HS-27A (cell line): ENCODE measurements at places on chromosomes 7 and 10.

- DNase-seq = no peak
These were observed 59.6 kb downstream of the RUNDC3B start for GRCh38 chr7:87687653-87688254.

- no peak for DNase-seq
These were observed at the start of gene DKK1 for GRCh38 chr10:52313933-52314821. Gene DKK1 (plus strand): TSS chr10:52314281. CDS start chr10:52314435, 154 bp downstream.

GRCh38 chr10:13816195-13816925 lies 229.6 kb downstream of the PRPF18 start:
- no peak for DNase-seq

DNA sequence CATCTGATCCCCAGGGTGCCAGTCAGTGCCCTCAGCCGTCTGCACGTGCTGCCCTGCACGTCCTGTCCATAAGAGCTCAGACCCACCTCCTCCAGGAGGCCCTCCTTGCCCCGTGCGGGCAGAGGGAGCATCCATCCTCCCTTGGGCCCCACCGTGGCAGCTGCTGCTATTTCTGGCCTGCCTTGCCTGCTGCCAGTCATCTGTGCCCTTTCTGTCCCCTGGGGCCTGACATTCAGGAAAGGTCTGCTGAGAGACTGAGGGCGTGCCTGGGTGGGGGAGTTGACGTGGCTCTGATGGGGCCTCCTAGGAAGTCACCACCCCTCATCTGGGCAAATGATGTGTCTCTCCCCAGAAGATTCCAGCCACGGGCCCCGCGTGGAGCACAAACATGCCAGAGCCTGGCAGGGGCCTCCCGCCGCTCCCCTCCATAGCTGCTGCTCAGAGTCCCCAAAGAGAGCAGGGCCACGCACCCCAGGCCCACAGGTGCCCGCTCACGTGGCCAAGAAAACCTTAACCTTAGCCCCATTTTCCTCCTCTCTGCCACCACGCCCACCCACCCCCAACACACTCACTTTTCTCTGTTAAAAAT lies 21.8 kb downstream of the DPYSL4 start:
- DNase-seq = no peak

DNA sequence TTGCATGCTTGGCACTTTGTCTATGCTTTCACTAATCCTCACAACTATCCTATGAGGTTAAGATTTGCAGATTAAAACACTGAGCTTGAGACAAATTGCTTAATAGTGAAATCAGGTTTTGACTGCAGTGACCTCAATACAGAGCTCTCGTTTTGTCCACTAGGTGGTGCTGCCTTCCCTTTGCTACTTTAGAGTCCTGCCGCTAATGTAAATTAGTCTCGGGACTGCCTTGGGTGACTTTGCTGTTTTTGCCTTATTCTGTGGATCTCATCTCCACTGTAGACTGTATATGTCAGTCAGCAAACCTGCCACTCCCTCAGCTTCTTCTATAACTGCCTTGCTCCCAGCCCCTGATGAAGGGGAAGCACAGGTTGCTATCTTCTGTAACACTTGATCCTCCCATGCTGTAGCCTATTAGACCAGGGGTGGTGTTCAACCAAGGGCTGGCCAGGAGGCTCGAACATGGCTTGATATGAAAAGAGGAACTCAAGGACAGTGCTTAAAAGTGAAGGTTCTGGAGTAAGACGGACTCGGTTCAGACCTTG lies 26.0 kb downstream of the ASB4 start:
- peak; percentile 17 for DNase-seq

- DNase-seq = no peak
These were observed 26.3 kb downstream of the GPR141 start for GRCh38 chr7:37709631-37710509.

DNA sequence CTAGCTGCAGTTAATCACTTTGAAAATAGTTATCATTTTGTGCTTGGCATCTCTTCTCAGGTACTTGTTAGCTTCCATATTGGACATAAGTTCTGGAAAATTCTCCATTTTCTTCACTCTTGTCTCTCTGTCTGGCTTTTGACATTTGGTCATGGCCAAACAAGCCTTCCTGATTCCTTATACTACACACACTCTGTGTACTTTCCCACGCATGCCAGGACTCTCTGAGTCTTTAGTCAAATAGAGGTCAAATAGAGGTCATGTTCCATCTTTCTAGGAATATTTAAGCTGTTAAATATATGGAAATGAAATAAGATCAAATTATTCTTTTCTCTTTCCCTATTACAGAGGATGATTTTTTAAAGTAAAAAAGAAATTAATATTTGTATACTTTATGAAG lies 235.5 kb upstream of the PLXDC2 start:
- DNase-seq = no peak

DNA sequence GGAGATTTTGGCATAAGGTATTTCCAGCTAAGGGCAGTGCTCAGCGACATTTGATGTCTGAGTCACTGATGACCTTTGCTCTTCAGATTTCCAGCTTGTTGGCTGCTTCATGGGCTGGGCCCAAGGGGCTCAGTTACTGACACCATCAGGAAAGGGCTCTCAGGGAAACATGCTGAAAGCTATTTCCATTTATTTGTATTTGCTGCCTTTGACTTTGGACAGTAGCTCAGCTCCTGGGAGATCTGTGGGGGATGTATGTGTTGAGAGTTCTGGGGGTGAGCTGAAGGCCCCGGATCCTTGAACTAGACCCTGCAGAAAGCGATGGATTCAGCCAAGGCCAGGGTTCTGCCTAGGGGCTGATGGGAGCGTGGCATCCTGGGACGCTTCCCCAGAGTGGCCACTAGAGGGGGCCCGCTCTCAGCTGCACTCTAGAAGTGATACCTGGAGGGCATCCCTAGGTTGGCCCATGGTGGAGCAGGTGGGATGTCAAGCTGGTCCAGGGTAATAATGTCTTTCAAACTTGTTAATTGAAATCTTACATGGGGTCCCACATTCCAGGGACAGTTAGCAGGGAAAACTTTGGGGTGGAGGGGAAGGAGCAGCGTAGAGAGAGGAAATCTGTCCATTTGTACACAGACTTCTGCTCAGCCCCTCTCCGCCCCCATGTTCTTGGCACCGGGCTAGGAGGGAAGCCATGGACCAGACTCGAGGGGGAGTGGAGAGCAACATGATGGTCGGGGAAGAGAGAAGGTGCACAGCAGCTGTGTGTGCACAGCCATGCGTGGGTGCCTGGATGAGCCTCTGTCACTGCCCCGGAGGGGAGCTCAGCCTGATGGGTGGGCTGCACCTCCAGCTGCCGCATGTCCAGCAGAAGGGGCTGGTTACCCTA lies 3.0 kb upstream of the BTBD16 start:
- DNase-seq = no peak

DNA sequence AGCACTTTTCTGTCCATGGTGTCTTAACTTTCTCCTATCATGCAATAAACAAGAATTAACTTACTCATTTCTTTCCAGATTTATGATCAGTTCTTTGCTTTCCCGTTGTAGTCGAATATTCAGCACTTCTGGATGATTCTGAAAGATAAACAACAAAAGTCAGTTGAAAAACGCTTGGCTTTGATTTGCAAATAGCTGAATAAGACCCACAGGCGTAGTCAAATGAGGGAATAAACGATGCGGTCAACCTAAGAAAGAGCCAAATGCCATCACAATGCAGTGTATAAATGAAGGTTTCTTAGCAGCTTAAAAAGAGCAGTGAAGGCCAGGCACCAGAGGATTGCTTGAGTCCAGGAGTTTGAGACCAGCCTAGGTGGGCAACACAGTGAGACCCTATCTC lies 109.4 kb downstream of the ADAM12 start:
- DNase-seq = no peak

DNA sequence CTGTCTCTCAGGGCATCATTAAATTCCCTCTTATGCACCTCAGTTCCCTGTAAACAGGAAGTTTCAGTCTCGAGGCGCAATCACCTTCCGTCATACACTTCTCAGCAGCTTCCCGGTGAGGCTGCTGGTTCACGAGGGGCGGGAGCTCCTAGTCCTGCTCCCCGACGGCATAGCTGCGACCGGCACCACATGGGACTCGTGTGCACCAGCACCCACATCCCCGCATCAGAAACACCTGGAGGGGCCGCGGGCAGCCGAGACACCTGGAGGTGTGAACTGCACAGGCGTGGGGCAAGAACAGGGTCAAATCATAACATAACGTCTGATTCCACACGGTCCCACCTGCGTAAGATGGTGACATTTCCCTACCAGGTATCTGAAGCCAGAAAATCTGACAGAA lies 52.7 kb downstream of the DIP2C start:
- no peak for DNase-seq

- DNase-seq = no peak
These were observed 29.3 kb upstream of the ADD3 start for GRCh38 chr10:109978481-109978880.

- peak; percentile 20 for DNase-seq
These were observed 210.7 kb downstream of the SKAP2 start for GRCh38 chr7:26653430-26654399.

DNA sequence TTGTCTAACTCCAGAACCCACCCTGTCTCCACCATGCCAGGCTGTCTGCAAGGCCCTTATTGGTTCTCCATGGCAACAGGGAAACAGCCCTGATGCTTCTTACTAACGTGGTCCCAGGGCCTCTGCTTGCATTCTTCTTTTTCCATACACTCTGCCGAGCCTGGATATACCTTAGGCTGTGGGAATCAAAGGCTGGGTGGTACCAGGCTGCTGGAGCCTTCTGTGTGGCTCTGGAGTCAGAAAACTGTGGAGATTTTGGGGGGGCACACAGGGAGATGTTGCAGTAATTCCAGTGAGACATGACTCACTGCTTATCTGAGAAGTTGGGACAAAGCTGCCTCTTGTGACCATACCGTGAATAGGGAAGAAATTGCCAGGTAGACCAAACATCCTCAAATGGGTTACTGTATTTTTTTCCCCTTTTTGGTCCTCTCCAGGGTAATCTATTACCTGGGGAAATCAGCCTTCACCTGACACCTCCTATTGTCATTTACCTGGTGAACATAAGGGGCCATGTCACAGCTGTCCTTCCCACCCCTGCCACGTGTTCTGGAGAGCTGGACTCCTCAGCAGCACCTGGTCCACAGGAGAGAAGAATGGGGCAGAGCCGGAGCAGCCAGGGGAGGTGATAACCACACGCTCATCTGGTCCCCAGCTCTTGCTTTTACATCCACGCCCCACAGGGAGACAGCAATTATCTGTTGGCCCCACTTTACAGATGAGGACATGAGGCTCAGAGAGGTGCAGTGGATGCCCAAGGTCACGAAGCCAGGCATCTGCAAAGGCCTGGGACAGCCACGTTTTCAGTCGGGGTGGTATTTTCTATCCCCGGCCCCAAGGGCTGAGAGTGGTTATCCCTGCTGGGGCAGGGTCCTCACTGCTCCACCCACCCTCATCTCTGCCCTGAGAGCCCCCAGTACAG lies 4.6 kb downstream of the CHST3 start:
- DNase-seq = no peak
